ENCODE measurements at places on chromosomes 1 and 21.

DNA sequence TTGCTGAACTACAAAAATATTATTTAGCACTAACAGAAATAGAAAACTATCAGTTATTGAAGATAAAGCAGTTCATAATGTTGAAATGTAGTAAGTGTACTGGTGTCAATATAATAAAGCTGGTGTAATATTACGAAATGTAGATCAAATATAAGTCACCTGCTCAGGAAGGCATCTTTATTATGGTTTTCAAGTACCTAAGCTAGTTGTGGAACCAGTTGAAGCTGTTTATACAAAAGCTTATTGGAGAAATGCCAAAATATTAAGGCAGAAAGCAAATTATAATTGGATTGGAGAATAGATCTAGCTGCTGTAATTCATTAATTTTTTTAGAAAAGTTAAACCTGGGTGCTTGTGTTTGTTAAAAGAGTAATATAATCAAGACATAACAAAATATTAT is 6.2 kb upstream of the MARK1 start:
- DNase-seq = no peak

DNA sequence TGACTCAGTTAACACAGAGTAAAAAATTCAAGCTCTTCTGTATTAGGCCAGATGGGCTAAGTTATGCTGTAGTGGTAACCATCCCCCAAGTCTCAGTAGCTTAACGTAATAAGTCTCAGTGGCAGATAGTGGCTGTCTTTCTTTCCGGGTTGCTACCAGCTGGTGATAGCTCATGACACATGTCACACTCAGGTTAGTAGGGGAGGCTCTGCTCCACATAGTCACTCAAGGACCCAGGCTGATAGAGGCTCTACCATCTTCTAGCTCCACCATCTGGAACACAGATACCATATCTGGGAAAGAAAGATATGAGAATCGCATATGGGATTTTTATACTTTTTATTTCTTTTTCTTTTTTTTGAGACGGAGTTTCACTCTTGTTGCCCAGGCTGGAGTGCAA is 16.2 kb upstream of the MEF2D start:
- DNase-seq = no peak

GRCh38 chr1:219490566-219490965 is 122.3 kb downstream of the ZC3H11B start:
- DNase-seq = no peak

DNA sequence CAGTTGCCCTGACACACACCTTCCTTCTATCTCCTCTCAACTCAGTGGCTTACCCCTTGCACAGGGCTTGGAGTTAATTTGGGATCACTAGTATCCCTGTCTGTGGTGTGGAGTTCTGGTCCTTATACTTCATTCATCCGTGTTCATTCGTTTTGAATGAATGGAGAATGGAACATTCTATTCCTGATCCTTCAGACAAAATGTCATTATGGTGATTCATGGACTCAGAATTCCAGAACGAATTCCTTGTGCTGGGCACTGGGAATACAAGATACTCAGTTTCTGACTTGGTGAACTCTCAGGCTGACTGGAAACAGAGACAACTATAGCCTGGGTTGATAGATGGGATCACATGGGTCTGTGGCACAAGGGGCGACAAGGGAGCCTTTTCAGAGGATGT is 49.9 kb upstream of the TRABD2B start:
- no peak for DNase-seq

DNA sequence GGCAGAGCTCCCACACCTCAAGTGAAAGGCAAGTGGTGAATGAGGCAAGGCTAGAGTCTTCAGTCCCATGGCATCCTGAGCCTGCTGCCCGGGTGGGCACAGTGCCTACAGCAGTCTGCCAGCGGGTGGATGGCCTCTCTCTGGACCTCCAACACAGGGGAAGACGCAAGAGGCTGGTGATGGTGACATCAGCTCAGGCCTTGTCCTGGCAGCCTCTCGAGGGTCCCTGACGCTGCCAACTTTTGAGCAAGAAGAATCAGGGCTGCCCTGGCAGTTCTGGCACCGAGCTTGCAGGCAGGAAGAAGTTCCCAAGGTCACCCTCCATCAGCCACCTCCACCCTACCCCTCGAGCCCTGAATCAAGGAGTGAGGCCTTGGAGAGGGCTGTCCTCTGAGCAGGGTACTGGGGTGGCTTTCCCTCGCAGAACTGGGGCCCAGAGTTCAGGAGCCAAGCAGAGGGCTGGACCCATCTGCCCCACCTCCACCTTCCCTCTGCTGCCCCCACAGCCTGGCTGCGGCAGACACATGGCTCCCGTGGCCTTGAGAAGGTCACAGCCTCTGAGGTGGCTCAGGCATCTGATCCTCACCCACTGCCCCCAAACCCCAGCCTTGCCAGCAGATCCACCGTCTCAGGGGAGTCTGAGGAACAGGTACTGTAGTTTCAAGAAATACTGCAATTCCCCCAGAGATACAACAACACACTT is 5.8 kb downstream of the RAP1GAP start:
- DNase-seq = peak; percentile 27

DNA sequence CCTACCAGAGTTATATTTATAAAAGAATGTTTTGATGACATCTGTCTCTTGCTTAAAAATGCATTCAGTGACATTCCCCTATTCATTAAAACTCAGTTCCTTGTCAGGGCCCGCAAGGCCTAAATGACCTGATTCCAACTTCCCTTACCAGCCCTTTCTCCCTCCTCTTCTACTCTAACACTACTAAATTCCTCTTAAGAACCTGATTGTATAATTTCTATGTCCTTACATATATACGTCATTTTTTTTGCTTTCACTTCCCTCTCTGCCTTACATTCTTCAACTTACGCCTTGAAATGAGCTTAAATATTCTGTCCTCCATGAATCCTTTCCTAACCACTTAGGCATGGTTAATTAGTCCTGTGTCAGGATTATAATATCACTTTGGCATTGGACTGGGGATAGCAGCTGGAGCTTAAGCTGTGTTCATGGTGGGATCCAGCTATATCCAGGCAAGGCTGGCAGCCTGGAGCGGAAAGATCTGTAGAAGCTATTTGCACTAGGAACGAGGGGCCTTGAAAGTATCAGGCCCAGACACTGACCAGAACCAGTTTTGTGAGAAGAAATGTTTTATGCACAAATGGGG is 360.2 kb upstream of the PTBP2 start:
- DNase-seq = no peak

- no peak for DNase-seq
Measured at GRCh38 chr1:226971765-226972164, 31.7 kb downstream of the COQ8A start.
